Right ventricle myocardium inferior (tissue), 1 donor: ENCODE measurements at places on chromosomes 7 and 10. TPM values are rescaled to one million over a fixed set of nuclear protein-coding genes. Genes with fewer than 3 reads are reported as not detected.

DNA sequence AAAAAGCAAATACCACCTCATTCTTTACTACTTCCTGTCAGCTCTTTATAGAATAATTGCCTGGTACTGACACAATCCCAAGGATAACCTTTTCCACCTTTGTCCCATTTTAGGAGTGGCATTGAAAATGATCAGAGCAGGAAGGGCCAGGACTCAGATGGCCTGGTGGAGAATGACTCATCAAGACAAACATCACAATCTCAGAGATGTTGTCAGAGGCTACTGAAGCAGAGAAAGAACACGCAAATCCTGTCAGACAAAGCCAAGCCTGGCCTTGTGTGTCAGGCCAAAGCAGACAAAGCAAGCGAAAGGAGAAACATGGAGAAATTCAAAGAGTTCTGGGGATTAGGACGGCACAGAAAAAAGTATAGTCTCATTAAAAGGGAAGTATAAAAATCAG is 40.9 kb downstream of the NSUN6 start:
- DNase-seq: no peak

GRCh38 chr10:33127622-33128021 is 169.6 kb upstream of the ITGB1 start:
- DNase-seq: no peak

Gene FAM237B
- not detected for total RNA-seq

- DNase-seq: no peak
Observed at GRCh38 chr10:86905429-86905828, 52.0 kb downstream of the MMRN2 start.

DNA sequence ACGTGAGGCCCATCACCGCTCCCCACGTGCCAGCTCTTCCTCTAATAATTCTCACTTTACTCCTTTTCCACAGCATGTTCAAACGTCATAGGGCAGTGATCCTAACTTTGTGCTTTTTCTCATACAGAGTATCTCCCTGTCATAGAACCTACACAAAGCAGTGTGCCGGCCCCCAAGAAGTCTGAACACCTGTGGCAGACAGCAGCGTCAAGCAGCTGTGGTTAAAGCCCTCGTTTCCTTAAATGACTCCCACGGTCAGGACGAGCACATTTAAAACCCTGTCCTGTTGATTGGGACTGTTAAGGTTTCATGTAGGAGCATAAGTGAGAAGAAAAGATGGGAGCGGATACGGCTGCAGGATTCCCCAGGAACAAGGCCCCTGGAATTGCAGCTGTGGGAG is 267.2 kb downstream of the DIP2C start:
- DNase-seq: no peak

DNA sequence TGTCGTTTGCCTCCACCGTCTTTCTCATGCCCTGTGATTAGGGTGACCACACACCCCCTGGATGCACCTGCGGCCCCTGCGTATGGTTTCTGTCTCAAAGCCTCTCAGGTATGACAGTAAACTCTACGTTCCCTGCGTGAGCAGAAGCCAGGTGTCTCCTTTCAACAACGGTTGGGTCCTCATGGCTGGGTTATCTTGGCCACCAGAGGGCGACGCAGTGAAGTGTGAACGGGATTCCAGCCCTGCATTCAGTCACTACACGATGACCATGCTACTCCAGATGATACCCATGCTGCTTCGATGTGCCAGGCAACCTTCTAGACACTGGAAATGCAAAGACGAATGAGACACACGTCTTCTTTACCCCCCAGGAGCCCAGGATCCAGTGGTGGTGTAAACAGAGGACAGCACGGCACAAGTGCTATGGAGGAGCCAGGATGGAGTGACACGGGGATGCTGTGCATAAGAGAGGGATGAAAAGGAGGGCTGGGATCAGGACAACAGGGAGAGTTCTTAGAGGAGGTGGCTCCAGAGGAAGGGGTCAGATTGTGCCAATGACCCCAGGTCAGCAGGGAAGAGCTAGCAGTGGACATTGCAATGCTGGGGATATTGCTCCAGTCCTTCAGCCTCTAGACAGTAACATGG is 228.1 kb upstream of the PFKP start:
- no peak for DNase-seq

DNA sequence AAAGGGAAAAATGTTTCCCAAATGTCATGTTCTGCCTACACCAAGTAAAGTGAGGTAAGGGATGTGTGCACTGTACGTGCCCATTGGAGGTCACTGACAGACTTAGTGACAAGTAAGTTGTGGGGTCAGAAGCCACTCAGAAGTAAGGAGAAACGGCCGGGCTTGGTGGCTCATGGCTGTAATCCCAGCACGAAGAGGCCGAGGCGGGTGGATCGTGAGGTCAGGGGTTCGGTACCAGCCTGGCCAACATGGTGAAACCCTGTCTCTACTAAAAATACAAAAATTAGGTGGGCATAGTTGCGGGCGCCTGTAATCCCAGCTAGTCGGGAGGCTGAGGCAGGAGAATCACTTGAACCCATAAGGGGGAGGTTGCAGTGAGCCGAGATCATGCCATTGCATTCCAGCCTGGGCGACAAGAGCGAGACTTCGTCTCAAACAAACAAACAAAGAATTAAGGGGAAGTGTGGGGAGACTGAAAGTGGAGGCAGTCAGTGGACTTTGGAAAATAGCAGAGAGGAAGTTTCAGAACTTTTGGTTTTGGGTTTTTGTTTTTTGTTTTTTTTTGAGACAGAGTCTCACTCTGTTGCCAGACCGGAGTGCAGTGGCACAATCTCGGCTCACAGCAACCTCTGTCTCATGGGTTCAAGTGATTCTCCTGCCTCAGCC is 114.8 kb downstream of the WDFY4 start:
- no peak for DNase-seq

DNA sequence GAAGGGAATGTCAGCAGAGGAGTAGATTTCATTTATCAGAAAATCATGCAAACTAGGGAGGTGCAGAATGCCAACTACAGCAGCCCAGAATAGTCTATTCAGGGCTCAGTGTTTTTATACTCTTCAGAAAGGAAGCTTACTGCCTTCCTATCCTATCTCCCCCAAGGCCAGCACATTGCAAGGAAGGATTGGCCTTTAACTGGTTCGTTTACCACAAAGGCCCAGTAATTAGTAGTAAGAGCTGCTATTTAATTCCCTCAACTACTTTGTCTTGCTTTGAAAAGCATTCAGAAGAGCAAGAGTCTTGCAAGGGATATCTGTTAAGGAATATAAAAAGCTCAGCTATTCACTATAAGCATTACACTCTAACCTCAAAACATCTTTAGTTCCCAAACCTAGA is 86.4 kb upstream of the RNF148 start:
- no peak for DNase-seq

Gene CCZ1
- total RNA-seq: 46.2 TPM

GRCh38 chr7:55235115-55235514 is 130.0 kb upstream of the LANCL2 start:
- no peak for DNase-seq

DNA sequence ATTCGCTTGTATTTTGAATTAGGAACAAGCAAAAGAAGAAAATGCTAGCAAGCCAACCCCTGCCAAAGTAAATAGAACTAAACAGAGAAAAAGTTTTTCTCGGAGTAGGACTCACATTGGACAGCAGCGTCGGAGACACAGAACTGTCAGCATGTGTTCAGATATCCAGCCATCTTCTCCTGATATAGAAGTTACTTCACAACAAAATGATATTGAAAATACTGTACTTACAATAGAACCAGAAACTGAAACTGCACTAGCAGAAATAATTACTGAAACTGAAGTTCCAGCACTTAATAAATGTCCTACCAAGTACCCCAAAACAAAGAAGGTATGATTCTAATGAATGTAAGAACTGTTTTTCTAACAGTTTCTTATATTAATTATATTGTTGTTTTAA is 87.9 kb downstream of the KMT2E start:
- DNase-seq: no peak

- no peak for DNase-seq
Observed at GRCh38 chr7:91050677-91051076, 213.6 kb upstream of the FZD1 start.

DNA sequence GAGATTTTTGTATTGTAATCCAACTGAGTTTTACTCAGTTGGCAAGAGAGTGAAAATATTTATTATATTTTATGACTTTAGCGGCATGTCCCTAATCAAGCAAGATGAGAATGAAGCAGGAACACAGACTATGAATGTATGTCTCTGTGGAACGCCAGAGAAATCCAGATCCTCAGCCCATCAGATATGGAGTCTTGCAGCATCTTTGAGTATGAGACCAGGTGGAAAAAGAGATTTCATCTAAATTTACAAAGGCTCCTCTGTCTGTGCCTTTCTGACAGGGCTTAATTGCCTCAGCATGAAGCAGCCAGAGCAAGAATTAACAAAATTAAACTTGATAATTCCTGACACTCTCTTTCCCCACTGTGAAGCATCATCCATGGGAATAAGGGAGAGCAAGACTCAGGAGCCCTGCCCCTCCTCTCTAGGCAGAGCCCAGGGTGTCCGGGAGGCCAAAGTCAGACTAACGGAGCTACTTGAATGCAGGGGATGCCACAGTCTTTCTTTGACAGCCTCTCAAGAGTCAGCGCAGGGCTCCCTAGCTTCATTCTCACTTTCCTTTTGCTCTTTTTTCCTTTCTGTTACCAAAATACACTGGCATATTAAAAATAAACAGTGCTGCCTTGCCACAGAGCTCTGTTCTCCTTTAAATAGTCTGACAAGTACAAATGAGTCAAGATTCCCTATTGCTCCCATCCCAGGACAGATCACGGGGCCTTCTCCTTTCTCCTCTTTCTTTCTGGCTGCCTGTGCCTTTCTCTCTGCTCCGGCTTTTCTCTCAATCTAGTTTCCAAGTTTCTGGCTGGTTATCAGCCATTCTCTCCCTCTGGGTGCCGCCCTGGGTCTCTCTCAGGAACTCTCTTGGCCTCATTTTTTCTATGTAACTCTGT is 132.2 kb upstream of the INHBA start:
- no peak for DNase-seq

- no peak for DNase-seq
Observed at GRCh38 chr7:154330318-154330717, 278.1 kb downstream of the DPP6 start.
